ENCODE measurements at places on chromosomes 7 and 10.

GRCh38 chr10:114273910-114274309 is 34.9 kb downstream of the VWA2 start:
- no peak for DNase-seq

DNA sequence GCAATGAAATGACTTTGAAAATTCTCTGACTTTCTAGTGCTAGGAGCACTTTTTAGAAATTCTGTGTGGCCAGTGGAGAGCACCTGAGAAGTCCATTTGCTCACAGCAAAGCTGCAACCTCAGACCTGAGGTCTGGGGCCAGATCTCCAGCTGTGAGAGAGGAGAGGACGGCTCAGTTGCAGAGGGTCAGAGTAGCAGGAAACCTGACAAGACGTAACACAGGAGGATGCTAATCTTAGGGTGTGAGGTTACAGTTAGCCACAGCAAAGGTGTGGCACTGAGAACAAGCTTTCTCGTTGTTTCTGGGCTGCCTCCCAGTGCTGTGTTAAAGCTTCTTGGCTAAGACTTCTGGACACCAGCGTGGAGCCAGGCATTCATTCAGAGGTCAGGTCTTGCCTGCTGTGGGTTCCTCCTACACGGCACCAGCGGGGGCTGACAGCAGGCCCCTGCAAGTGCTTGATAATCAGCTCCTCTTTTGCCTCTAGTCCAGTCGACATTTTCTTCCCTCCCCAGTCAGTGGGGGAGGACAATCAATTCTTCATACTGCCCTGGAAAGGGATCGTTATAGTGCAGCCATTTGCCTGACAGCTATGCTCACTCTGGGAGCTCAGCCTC is 435.4 kb upstream of the DPP6 start:
- DNase-seq, result no peak

GRCh38 chr7:29815181-29816105 is 9.1 kb downstream of the WIPF3 start:
- DNase-seq, result no peak

- DNase-seq, result no peak
Measured at GRCh38 chr7:94258418-94259300, 136.0 kb upstream of the COL1A2 start.

DNA sequence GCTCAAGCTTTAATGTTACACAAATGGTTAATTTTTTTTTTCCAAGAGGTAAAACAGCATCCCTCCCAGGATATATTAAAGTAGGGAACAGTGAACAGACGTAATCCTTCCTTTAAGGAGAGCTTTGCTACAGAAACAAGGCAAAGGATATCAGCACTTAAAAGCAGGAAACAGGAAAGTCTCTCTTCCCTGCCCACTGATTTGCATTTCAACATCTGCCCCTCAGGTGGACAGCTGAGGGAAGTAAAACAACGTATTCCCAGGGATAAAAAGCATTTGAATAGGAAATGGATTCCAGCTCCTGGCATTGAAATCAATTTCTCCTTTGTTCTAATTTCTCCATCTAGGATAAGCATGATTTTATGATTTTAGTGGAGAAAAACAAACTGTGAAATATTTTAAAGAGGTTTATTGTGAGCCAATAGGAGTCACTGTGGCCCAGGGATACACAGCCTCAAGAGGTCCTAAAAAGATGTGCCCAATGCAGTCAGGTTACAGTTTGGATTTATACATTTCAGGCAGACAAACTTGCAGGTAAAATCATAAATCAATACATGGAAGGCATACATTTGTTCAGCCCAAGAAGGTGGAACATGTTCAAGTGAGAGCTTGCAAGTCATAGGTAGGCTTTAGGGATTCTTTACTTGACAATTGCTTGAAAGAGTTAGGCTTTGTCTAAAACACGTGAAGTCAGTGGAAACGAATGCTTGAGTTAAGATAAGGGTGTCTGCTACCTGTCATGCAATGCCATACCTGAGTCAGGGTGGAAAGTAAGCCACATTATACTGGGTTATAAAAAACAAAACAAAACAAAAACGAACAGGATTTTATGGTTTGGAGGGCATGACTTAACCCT is 286.2 kb upstream of the VWC2 start:
- DNase-seq, result no peak

GRCh38 chr7:8387551-8388256 is 45.7 kb upstream of the NXPH1 start:
- no peak for DNase-seq

DNA sequence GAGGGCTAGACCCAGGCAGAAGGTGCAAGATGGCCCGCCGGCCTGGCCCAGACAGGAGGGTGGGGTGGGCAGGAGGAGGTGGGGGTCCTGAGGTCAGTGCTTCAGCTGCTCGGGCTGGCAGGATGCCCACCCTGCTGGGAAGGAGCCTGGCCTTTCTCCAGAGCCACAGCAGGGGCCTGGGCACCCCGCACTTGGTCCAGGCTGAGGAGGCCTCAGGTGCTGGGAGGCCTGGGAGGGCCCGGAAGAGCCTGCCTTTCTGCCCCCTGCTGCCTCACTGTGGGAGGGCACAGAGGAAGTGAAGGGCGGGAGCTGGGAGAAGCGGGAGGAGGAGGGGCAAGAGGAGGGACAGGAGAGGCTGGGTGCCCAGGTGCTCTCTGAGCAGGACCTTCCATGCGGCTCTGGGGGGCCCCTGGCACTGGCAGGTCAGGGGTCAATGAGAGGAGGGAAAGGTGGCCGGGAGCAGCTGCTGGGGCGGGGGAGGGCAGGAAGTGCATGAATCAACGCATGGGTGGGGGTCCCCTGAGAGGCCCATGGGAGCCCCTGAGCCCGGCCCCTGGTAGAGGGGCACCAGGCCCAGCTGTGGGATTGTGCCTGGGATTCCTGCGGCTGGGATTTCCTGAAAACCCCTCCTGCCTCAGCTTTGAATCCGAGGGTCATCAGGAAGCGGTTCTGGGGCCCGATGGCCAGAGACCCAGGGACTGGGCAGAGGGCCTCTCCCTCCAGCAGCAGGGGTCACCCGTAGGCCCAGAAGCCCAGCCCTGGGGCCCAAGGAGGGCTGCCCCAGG is 49.9 kb downstream of the PWWP2B start:
- DNase-seq, result peak; percentile 86

DNA sequence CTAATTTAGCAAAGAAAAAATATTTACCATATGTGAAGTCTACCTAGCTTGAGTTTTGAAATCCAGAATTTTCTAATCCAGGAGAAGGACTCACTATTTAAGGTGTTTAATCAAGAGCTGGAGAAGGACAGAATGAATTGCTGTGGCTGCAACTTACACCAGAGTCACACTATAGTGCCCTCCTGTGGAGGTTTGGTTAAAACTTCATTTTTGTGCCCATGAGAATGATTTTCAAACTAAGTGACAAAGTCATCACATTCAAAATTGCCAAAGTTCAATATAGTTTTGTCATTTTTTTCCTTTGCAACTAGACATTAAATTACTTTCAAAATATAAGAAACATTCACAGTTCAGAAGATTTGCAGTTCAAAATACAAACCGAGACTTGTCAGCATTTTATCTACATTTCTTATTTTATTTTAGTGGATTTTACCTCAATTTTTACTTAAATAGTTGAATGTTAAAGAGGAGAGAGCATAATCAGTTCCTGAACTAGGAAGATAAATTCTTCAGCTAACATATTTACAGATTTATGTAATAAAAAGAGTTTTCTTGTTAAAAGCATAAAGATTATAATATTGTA is 70.7 kb downstream of the CABCOCO1 start:
- DNase-seq, result peak; percentile 31

DNA sequence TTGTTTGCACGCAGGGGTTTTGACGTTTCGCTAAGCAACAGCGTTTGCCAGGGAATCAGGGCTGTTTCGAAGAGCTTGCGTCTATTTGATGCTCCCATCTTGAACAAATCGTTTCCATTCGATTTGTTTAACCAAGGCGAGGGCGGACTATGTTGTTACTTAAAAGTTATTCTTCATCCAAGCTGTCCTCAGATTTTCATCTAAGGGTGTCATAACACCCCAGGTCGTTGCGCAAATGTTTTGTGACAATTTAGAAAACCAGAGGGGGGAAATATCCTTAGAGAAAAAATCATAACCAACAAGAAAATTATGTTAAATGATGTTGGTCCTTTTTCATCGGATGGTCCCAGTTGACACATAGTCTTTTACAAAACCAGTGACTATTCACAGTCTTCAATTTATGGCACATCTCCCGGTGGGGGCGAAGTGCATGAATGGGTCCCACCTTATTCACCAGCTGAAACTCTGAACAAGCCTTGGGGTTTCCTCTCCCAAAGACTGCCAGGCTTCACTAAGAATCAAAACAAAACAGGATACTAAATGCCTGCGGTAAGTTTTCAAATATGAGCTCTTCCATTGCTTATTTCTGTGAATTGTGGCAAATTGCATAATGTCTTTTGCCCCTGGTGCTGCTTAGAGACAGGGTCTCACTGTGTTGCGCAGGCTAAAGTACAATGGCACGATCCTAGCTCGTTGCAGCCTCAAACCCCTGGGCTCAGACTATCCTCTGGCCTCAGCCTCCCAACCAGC is 109.9 kb downstream of the REEP3 start:
- peak; percentile 53 for DNase-seq

DNA sequence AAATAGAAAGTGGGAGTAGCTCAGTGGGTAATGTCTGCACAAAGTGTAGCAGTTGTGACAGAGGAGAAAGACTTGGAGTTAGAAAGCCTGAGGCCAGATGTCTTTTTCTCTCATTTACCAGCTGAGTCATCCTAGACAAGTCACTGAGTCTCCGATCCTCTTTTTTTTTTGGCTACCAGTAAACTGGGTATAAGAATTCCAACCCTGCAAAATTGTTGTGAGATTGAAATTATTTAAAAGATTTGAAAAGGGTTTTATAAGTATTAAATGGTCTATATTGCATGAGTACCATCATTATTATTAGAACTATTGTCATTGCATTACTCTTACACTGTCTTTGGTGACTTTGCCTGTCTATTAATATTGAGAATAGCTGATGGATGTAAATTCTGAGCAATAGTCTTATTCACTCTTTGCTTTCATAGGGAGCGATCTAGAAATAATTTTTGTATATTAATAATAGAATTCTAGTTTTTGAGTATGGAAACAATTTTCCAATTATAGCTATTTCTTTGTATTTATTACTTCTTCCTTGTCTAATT is 74.0 kb downstream of the ARID5B start:
- DNase-seq, result no peak

- DNase-seq, result no peak
Measured at GRCh38 chr7:44101303-44101965, 2.7 kb upstream of the AEBP1 start.

DNA sequence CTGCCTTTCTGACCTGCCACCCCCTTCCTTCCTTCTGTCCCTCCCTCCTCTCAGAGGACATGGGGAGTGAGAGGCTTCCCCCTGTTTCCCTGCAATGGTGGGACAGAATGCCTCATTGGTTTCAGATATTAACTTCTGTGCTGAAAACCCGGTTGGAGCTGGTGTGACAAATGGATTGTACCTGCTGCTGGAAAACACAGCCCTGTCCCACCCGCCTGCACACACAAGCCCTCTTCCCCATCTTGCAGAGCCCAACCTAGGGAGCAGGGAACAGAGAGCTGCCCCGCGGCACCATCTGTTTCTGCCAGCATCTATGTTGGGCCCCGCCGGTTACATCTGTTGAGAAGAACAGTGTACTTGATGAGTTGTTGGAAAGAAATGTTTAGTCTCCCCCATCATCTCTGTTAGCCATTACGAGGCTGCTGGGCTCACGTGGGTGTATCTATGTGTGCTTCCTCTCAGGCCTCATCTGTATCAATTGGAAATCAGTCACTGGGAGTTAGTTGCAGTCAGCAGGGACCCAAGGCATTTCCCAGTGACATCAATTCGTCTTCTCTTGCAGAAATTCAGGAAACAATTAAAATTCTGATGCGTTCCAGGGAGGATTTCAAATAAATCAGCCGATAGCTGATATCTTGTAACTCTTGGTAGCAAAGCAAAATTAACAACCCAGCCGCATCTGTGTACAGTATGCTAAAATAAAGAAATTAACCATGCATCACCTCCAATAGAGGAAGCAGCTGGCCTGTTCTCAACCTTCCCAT is 725.6 kb upstream of the GALNT17 start:
- DNase-seq, result no peak

DNA sequence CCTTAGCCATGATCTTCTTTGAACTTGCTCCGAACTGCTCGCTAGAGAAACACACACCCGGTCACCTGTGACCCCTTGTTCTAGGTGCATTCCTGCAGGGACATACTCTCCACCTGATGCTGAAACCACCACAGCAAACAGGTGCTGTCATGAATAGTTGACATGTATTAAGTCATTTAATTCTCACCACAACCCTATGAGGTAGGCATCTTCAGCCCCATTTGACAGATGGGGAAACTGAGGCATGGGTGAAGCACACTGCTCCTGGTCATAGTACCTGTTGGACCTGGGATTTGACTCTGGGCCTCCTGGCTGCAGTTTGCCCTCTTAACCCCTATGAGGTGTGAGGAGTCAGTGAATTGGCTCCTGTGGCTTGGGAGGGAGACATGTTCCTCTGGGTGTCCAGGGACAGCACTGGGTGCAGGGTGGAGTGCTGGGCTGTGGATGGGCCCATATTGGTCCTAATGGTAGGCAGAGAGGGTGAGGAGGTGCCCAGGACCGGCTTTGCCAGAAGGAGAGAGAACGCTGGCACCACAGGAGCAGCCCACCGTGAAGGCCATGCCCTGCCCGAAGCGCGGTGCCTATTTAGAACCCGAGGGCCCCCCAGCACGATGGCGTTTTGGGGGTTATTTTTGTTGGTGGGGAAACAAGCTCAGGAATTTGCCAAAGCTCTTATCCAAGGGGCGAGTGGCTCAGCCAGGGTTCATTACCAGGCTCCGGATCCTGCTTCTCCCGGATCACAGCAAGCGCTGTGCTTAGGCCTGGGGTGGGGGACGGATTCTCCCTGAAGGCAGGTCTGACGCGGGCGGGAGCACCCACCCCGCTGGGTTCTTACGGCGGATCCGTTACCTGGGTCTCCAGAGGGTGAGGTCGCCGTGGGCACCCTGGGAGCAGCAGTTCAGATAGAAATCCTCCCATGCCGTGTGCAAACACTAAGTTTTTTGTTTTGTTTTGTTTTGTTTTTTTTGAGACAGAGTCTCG is 52.3 kb downstream of the GLRX3 start:
- no peak for DNase-seq

GRCh38 chr7:91408388-91409154 is 144.3 kb downstream of the FZD1 start:
- DNase-seq, result no peak

DNA sequence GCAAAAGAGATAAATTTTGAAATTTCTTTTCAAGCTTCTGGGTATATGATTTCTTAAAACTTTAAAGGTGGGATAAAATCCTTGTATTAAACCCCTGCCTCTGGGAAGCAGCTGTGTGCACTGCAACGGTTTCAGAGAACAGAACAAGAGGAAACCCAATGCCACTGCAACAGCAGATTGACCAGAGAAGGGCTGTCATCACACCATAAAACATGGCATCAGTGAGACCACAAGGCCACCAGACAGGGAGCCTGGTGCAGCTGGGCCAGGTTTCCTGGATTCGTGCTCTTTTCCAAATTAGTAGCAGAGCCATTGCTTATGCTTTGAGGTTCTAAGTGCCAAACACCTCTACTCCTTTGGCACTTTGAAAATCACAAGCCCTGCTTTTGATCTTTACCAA is 152.4 kb downstream of the PRPF18 start:
- no peak for DNase-seq

Measured in NCI-H1417 (cell line).